ENCODE measurements at places on chromosomes 2 and 18.

- DNase-seq = peak; percentile 54
Measured at GRCh38 chr2:105143467-105144151, 97.9 kb upstream of the GPR45 start.

- no peak for DNase-seq
Measured at GRCh38 chr18:58381676-58382411, 247.0 kb downstream of the ALPK2 start.

DNA sequence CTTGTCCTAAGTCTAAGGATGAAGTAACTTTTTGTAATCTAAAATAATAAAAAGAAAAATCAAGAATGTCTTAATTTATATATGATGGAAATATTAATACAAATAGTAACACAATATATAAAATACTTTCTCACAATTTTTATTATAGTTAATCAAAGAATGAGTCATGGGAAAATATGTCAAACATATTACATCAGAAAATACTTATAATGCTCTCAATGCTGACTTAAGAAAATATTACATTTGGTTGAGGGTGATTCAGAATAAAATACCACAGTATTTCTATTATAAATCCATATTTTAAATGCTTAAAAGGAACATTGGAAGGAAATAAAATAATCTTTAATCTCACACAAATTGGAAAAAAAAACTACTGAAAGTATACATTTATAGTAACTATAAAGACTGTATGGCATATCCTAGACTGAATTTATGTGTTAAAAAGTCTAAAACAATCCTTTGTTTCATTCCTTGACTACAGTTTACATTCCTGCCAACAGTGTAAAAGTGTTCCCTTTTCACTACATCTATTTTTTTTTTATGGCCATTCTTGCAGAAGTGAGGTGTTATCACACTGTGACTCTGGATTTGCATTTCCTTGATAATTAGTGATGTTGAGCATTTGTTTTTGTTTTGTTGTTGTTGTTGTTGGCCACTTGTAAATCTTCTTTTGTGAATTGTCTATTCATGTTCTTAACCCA is 1573.5 kb upstream of the ACVR2A start:
- DNase-seq = no peak

DNA sequence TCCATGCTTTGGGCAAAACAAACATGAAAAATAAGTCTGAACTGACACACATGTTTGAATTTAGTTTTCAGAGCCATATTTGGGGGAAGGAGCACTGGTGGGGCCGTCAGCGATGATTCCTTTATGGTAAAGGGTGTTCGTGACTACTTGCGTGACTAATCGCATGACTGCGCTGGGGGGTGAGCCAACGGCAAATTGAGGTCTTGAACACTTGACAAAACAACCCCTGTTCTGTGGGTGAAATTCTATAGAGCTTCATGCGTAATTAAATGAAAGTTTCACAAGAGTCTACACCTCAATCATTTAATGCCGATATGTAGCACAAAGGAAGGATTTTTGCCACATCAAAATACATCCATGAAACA is 127.5 kb upstream of the CYP1B1 start:
- no peak for DNase-seq

GRCh38 chr18:63492851-63493250 is 16.1 kb downstream of the SERPINB5 start:
- no peak for DNase-seq

DNA sequence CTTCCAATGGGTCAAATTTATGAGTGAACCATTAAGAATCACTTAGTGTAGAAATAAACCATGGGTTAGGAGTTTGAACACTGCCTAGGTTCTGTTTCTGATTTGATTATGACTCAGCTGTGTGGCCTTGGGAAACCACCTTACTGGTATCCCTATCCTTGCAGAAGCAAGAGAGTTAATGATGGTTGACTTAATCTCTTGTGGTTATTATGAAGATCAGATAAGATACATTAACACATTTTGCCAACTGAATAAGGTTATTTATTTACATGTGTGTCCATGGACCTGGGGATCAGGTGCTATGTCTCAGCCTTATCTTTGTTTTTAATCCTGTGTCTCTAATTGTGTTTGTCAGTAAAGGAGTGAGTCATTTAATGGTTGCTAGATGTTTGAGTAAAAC is 5.4 kb upstream of the KCNJ13 start:
- DNase-seq = no peak

DNA sequence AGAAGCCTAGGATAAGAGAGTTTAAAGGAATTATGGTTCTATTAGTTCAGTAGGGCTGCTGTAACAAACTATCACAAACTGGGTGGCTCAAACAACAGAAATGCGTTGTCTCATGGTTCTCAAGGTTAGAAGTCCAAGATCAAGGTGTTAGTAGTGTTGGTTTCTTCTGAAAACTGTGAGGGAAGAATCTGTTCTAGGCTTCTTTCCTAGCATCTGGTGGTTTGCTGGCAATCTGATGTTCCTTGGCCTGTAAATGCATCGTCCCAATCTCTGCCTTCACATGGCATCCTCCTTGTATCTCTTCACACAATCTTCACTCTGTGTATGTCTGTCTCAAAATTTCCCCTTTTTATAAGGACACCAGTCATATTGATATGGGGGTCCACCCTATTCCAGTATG is 76.3 kb downstream of the MDH1 start:
- no peak for DNase-seq

GRCh38 chr2:905833-906140 is 44.9 kb upstream of the SNTG2 start:
- DNase-seq = no peak

GRCh38 chr18:25346561-25346960 is 5.4 kb downstream of the ZNF521 start:
- no peak for DNase-seq

GRCh38 chr2:158743466-158743865 is 51.7 kb upstream of the DAPL1 start:
- no peak for DNase-seq

Measured in right forelimb (tissue), 1 donor.